Activated naive CD4-positive, alpha-beta T cell (primary cell): ENCODE measurements at places on chromosomes 3 and 15.

DNA sequence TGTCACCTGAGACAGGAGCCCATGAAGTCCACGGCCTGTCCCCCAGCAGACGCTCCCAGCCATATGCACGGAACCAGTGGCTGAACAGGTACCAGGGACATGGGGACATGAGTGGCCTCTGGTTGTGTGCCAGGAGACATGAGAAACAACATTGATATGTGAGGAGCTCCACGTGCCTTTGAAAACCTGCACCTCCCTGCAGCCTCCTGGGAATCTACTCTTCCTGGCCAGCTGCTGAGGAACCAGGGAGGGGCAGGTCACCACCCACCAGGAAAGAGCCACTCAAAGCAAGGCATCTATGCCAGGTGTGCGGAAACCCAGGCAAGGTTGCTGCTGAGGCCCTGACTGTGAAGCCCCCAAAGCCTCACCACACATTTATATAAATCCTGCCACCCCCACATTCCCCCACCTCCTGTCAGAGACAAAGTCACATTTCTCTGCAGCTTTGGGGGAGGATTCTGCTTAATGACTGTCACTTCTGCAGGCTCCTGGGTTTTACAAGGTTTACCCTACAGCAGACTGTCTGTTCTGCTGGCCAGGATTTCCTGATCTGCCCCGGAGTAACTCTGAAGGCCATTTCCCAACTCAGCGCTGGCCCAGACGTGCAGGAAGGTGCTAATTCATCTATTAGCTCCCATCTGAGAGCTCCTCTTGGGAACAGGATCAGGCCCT, 110.8 kb downstream of the ADCY5 start:
- DNase-seq = no peak

DNA sequence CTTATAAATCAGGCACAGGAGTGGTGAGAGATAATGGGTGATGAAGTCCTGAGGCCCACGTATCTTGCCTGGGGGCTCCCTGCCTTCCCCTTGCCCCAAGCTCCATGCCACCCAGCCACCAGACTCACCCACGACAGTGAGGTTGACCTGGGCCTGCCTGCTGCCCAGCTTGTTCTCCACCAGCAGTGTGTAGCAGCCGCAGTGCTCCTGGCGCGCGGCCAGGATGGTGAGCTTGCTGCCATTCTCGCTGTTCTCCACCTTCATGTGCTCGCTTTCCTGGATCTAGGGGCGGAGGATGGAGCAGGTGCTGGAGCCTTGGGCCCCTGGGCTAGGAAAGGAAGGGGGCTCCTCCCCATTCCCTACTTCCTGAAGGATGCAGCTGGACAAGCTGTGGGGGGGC, 79.1 kb upstream of the HACD2 start:
- no peak for DNase-seq

DNA sequence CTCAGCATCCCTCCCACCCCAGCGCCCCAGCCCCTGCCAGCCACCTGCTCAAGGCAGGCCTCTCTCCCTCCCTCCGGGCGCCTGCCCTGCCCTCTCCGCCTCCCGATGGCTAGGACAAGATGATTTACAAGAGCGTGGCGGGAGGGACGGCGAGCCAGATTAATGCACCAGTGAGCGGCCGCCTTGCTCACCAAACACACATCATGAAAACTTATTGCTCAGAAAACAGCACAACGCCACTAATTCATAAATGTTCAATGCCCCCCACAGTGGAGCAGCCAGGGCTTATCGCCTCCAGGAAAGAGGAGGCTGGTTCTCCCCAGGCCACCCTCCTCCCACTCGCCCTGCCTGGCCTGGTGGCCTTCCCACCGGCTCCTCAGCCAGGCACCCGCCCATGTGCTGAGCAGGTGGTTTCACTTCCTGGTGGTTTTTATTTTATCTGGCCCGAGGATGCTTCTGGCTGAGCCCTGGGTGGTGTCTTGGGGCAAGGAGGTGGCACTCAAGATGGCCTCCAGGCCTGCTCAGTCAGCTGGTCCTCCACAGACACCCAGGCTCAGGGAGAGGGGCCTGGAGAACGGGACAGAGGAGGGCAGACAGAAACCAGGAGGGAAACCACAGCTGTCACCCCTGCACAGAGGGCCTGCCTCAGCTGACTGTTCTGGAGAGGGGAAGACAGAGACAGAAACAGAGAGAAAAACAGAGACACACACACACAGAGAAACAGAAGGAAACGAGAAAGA, 284.9 kb downstream of the UACA start:
- DNase-seq = no peak

DNA sequence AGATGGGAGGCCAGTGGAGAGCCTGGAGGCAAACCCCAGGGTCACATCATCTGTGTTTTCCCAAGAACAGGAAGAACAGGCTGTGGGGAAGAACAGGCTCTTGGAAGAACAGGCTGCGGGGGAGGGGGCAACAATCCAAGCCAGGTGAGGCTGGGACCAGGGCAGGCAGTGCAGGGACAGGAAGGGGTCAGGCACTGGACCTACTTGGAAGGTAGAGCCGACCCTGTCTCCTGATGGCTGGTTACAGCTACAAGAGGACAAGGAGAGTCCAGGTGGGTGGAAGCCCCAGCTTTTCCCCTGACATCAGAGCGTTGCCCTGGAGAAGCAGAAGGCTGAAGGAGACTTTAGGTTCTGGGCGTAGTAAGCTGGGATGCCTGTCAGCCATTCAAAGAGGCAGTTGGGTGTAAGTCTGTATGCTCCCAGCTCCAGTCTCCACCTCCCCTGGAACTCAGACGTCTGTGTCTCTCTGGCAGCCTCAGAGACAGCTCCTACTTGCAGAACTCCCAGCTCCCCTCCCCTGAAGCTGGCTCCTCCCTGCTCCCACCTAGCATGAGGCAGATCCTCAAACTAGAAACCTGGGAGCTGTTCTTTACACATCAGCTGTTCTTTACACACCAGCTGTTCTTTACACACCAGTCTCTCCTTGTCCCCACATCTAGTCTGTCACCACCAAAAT, 130.9 kb downstream of the DNAJB8 start:
- DNase-seq = no peak

DNA sequence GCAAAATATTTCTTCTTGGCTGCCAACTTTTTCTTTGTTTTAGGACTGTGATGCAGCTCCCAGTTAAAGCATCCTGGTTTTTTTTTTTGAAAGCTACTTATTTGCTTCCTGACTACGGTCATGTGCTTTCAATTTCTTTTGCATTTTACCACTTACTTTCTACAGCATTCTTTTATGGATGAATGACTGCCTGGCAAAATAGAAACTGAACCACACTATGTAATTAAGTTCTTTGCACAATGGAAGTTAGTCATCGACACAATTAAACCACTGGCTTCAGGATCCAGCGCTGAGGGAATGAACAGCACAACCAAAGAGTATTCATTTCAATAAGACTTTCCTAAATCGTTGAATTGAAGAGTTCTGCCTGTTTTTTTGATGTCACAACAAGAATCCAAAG, 82.2 kb upstream of the EPHA3 start:
- DNase-seq = no peak

DNA sequence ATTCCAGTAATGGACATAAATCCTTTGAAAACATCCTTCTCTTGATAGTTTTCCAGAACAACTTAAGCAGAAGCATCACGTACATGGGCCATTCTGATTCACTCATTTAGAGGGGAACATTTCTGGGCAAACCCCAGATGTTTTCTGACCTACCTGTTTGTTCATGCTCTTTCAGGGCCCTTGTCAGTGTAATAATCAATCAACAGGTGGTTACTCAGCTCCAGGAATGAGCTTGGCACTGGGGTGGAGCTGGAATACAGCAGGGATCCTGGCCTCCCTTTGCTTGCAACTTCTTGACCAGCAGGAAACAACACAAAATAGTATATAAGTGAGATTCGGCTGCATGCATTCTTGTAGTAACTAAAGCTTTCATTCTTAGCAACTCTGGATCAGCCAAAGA, 9.2 kb upstream of the UBE2E1 start:
- DNase-seq = no peak

DNA sequence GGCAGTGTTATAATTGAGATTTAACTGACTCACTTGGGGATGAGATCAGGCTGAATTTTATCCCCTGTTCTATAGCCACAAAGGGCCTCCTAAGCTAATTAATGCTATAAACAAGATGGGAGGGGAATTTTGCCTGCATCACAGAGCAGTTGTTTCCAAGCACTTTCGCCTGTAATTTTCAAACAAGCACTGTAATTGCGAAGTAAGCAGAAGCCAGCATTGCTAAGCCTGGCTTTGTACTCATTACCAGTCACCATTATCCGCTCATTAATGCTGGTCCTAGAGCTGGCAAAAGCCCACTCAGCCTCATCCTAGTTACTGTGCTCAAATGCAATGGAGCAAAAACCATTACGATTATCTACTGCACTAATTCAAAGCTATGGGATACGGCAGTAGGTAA, 356.6 kb upstream of the UBE2E2 start:
- DNase-seq = no peak

- no peak for DNase-seq
These were observed 25.0 kb downstream of the GPR160 start for GRCh38 chr3:170062769-170063168.

- DNase-seq = no peak
These were observed 18.3 kb downstream of the ANP32A start for GRCh38 chr15:68802373-68802772.

GRCh38 chr3:44991326-44991725, 15.3 kb downstream of the EXOSC7 start:
- no peak for DNase-seq

DNA sequence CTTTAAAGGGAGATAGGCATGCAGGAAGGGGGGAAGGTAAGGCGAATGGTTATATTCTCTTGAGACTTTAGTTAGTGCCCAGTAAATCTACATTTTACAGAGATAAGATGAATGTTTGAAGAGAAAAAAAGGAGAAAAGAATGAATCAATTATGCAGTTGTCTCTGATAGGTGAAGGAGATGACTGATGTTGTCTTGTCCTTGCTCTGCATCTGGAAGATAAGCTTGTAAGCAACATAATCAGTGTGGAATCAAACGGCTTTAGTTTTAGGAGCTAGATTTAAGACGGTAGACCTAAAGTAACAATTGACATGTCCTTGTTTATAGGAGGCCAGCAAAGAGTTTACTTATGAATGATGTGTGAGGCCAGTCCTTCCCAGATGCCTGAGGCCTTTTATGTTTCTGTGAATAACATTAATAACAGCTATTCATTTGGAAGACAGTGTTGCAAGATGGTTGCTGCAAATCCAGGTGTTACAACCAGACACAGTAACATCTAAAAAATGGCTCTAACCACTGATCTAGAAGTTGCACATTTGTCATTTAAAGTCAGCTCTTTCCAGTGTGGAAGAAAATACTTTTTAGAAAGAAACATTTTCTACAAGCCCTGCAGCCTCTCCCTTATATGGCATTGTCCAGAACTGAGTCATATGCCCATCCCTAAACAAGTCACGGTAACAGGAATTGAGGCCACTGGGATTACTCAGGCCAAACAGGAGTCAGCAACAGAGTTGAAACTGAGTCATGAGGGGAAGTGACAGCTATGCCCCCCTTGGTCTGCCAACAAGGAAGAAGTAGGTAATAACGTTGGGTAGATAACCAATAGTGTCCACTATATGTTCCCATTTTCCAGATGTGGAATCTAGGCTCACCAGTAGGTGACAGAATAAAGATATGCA, 77.5 kb upstream of the FBN1 start:
- no peak for DNase-seq

- no peak for DNase-seq
These were observed 184.3 kb downstream of the UBE2E2 start for GRCh38 chr3:23387286-23387918.
